Progenitor cell of endocrine pancreas (in vitro differentiated cells): ENCODE measurements at places on chromosomes 6 and 20.

GRCh38 chr20:63967330-63968135, 2.2 kb downstream of the ZNF512B start:
- DNase-seq: peak; percentile 9

DNA sequence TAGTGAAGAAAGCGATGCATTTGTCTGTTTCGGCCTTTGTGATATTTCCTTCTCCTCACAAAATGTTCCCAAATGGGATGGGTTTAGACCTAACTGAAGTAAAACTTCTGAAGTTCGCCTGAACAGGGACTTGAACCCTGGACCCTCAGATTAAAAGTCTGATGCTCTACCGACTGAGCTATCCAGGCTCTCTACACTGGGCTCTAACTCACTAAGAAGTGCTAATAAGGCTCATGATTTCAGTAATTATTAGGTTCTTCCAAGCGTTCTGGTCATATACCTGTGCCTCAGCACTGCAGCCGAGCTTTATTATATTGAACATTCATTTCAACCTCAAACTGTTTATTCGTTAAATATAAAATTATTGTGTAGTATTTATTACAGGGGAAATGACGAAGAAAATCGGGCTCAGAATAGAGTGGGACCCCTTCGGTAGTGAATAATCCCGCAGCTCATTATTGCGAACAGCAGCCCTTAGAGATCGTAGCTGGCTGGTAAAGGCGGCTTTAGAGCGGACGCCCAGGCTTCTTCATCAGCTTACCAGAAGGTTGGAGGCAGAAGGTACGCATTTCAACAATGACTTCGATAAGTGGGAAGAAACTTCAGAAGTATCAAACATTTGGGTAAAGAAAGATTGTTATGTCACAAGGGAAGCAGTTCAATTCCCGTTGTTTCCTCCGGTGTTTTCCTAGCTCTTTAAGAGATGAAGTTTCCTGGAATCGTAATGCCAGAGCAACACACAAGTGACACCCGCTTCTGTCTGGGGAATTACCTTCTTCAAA, 119.0 kb upstream of the ZNF184 start:
- no peak for DNase-seq

- no peak for DNase-seq
Observed at GRCh38 chr20:59829054-59829785, 104.2 kb downstream of the SYCP2 start.

GRCh38 chr6:15077006-15077405, 168.9 kb upstream of the JARID2 start:
- no peak for DNase-seq

DNA sequence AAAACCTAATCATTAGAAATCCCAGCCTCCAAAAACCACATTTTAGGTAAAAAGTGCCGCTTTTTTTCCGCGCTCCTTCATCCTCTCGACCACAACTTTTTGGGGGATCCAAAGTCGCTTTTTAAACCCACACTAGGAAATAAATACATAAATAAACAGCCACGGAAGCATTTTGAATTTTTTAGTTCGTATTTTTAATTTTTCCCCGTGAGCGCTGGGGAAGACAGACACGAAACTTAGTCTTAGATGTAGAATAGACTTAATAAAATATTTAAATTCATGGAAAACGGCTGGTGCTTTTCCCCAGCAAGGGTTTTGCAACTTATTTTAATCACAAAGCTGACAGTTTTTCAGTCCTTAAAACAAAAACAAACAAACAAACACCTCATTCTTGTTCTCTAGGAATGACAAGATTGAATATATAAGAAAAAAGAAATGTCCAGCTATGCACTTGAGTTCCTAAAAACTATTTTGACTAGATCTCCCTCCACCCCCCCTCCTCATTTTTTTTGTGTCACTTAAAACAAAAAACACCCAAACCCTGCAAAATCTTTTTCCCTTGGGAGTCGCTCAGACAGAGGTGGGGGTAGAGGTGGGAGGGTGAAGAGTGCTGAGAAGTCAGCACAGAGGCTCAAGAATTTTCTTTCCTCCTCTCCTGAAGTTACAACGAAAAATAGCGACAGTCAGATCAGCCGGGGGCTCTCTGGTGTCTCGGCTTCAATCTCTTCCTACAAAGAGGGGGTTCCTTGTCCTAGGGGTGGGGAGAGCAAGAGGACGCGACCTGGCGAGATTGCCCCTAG, 43.4 kb upstream of the SUPT3H start:
- no peak for DNase-seq

- no peak for DNase-seq
Observed at GRCh38 chr6:92496527-92496926, 922.8 kb downstream of the EPHA7 start.
